ENCODE measurements at places on chromosomes 16 and 17. TPM values are rescaled to one million over a fixed set of nuclear protein-coding genes. Genes with fewer than 3 reads are reported as not detected.

DNA sequence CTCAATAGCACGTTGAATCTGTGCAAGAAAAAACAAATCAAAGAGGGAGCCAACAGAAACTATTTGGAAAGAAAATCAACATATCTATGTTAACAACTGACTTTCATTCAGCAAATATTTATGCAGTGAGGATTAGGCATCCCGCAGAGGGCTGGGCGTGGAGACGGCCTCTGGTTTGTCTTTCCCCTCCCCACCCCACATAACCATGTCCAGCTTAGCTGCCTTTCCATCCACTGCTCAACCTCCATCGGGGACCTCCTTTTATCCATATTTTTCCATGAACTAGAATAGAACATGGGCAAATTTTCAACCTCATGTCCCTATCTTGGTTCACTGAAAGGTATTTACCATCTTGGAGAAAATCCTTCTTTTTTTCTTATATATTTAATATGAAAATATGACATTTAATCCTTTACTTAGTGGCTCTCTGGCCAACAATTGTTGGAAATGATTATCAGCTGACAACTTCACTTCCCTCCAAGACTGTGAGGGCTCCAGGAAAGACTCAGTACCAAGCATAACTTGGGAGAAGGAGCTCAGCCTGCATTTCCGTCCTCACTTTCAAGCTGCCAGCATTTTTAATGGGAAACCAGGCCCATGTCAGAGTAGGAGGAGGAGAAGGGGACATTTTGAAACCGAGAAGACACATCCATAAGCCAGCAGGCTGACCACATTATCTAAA is 462.6 kb upstream of the MAF start:
- DNase-seq: no peak
- H3K27me3 ChIP-seq: no peaks in the 10 kb centered on the region
- peak overlapping the region; percentile 1 for H3K4me3 ChIP-seq
- H3K4me1 ChIP-seq: peaks cover 6% of the 10 kb centered on the region
- peak overlapping the region; percentile 18 for H3K27ac ChIP-seq

DNA sequence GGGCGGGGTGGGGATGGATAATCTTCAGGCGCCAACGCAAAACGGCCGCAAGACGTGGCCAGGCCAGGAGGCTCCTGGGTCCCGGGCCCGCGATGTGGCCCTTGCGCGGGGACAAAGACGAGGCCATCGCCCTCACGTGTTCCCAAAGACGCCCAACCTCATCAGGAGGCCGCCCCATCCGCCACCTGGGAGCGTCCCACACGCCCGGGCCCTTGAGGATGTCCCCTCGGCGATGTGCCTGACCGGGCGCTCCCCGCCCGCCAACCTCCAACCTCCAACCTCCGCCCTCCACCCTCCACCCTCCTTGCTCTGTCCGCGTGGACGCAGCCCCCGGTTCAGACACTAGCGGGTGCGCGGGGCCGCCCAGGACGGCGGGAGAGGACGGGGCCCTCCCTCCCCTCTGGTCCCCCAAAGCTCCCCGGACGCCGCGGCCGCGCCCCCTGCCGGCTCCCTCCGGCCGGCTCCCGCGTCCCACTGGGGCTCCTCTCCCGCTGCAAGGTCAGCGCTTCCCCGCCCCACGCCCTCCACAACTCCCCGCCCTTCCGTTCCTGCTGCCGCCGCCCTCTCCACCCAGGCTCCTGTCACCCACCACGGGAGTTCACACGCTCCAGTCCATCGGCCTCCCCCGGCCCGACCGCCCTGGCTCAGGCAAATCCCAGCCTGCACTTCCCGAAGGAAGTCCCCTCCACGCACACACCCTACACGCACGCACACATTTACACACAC is 250.8 kb upstream of the RPL38 start:
- no peak overlapping the region for H3K27ac ChIP-seq
- H3K4me1 ChIP-seq: no peaks in the 10 kb centered on the region
- DNase-seq: no peak

DNA sequence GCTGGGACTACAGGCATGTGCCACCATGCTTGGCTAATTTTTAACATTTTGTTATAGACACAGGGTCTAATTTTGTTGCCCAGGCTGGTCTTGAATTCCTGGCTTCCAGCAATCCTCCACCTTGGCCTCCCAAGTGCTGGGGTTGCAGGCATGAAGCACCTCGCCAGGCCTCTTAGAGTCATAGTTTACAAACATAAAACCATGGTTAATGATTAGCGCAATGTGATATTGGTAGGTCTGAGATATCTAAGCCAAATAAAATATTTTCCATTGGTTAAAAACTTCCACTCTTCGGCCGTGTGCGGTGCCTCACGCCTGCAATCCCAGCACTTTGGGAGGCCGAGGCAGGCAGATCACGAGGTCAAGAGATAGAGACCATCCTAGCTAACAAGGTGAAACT is 16.6 kb downstream of the TXNDC11 start:
- no peaks in the 10 kb centered on the region for H3K27me3 ChIP-seq
- no peak for DNase-seq
- peaks cover 2% of the 10 kb centered on the region for H3K4me1 ChIP-seq
- H3K27ac ChIP-seq: no peak overlapping the region
- H3K36me3 ChIP-seq: peaks cover 40% of the 10 kb centered on the region

GRCh38 chr17:11768981-11769380 is 170.7 kb downstream of the DNAH9 start:
- H3K36me3 ChIP-seq: no peaks in the 10 kb centered on the region
- no peaks in the 10 kb centered on the region for H3K27me3 ChIP-seq
- H3K27ac ChIP-seq: no peak overlapping the region
- no peak overlapping the region for H3K4me3 ChIP-seq
- H3K4me1 ChIP-seq: no peaks in the 10 kb centered on the region
- no peak for DNase-seq

Gene CCL16
- total RNA-seq: not detected

Gene HOXB5
- total RNA-seq: 0.53 TPM
